ENCODE measurements at places on chromosomes 4 and X.

- DNase-seq = peak; percentile 83
Measured at GRCh38 chr4:85756938-85757337, 282.0 kb downstream of the ARHGAP24 start.

GRCh38 chrX:6732101-6732500 lies 197.2 kb upstream of the VCX3A start:
- DNase-seq = no peak

- DNase-seq = peak; percentile 42
Measured at GRCh38 chrX:119541188-119541587, 24.0 kb downstream of the STEEP1 start.

- DNase-seq = peak; percentile 37
Measured at GRCh38 chrX:124028182-124028581, 66.7 kb downstream of the STAG2 start.

DNA sequence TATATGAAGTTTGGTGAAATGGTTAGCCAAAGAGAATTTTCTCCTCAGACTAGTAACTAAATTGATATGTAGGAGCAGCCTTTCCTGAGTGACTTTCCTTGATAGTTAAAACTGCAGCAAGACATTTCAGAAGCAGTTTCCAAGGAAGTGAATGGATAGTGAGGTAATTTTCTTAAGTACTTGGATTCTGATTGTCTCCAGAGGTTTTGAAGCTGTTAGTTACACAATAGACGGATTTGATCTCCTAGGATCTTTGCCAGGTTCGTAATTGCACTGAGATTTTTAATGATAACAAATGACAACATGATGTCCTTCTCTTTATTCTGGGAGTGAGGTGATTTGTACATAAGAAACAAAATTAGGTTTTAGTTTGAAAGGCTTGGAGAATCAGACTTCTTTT lies 29.2 kb downstream of the PRRG1 start:
- peak; percentile 66 for DNase-seq

- peak; percentile 8 for DNase-seq
Measured at GRCh38 chrX:124211312-124211942, 121.0 kb upstream of the TEX13D start.

- no peak for DNase-seq
Measured at GRCh38 chrX:148035380-148035779, 54.2 kb downstream of the FMR1NB start.

DNA sequence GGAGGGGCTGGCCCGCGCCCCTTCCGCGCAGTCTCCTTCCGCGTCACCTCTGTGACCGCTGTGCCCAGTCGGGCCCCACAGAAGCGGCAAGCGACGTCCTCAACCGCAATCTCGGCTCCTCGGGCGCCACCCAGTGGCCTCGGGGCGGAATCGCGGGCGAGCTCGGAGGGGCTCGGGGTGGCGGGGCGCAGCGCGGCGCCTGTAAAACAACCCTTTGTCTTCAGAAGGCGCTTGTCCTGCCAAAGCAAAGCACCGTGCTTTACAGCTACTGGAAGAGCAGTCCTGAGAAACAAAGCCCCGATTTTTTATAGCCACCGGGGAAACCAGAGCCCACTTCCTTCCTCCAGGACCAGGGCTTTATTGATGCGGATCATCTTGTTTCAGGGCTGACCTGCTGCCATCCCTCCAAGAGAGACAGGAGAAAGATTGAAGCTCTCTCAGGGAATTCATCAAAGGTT lies 37.3 kb upstream of the CDKN2AIP start:
- DNase-seq = peak; percentile 65

DNA sequence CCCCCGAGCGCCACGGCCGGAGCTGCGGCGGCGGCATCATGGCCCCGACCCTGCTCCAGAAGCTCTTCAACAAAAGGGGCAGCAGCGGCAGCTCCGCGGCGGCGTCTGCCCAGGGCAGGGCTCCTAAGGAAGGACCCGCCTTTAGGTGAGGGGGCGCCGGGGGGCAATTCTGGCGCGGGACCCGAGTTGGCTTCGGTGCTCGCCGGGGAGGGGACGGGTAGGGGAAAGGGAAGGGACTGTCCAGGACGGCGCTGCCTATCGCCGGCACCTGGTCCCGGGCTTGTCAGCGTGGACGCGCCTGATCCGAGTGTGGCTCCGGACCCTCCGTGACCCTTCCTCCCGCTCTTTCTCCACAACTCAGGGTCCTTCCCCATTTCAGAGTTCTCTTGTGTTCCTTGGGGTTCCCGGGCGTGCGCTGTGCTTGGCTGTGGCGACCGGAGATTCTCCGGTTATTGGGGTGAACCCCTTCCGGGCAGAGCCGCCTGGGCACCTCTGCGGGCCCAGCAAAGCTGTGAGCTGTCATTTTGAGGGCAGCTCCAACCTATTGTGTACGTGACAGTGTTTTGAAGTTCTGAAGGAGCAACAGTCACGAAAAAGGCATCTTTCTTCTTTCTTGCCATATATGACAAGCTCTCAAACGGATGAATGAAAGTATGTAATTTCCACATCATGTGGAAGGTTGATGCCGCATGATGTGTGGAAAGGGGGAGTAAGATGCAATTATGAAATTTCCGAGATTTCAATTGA lies 522 bp downstream of the FNIP2 start:
- no peak for DNase-seq

- peak; percentile 23 for DNase-seq
Measured at GRCh38 chr4:48047421-48047844, 30.9 kb downstream of the NIPAL1 start.

- DNase-seq = no peak
Measured at GRCh38 chrX:130120321-130120731, 10.0 kb upstream of the ELF4 start.
